Putamen (tissue), 1 donor: ENCODE measurements at places on chromosomes 5 and 9.

DNA sequence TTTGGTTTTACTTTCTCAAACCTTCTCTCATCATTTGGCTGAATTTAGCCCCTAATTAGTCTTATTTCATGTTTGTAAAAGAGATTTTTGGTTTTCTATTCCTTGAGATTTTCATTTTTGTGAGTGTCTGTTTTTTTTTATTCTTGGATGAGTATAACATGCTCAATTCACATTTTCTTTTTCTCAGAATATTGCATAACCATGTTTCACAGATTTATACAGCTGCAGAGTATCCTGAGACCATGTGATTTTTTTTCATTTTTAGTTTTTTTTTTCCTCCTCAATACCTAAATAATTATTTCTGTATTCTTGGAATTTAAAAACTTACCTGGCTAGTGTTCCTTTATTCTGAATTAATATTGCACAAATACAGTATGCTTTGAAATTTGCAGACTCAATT, 361.9 kb downstream of the SEMA5A start:
- no peak for DNase-seq

GRCh38 chr9:88809355-88810161, 181.7 kb upstream of the S1PR3 start:
- DNase-seq, result no peak

GRCh38 chr9:24011009-24011717, 185.1 kb upstream of the ELAVL2 start:
- DNase-seq, result no peak

- no peak for DNase-seq
These were observed 136.1 kb downstream of the PDE4D start for GRCh38 chr5:59757442-59757841.

GRCh38 chr9:137619240-137620047, 639 bp downstream of the EHMT1 start:
- DNase-seq, result no peak
